ENCODE measurements at places on chromosomes 13 and 19.

DNA sequence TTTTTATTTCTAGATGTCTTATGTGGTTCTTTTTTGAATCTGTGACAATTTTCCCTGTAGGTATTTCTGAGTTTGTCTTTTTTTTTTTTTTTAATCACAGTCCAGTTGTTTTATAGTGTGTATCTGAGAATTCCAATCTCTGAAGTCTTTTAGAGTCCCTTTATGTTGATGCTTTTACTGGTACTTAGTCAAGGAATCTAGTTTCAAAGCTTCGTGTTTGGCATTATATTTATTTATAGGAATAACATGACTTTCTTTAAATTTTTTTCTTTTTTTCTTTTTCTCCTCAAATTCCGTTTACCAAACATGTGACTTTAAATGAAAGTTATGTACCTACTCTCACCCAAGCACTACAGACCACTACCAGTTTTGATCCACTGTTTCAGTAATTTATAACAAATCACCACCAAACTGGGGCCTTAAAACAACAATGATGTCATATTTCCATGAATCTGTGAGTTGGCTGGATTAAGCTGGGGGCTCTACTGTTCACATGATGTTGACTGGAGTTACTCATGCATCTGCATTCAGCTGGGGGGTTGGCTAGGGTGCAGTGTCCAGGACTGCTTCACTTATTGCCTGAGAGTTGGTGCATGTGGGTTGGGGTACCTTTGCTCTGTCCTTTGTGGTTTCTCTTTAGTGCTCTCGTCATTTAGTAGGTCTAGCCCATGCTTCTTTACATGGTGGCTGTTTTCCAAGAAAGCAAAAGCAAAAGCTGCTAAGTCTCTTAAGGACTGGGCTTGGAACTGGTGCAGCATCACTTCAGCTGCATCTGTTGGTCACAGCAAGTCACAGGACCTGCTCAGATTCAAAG lies 22.3 kb downstream of the KCTD4 start:
- no peak for DNase-seq

DNA sequence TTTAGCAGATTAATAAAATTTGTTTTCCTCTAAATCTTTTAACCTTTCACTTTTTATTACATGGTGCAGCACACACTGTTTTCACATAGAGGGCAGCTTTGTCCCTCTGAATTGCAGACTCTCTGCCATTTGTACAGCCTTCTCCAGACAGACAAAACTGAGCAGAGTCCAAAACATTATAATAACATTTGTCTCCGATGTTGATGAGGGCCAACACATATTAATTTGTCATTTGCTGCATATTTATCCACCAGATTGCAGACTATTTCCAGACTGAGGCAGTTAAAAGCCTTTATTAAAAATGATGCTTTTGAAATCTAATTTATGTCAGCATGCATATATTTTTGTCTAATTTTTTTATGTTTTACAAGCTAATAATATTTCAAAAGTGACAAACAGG lies 1251.9 kb upstream of the SLC10A2 start:
- DNase-seq, result no peak

- no peak for DNase-seq
Measured at GRCh38 chr19:47593860-47594259, 15.1 kb upstream of the BICRA start.

DNA sequence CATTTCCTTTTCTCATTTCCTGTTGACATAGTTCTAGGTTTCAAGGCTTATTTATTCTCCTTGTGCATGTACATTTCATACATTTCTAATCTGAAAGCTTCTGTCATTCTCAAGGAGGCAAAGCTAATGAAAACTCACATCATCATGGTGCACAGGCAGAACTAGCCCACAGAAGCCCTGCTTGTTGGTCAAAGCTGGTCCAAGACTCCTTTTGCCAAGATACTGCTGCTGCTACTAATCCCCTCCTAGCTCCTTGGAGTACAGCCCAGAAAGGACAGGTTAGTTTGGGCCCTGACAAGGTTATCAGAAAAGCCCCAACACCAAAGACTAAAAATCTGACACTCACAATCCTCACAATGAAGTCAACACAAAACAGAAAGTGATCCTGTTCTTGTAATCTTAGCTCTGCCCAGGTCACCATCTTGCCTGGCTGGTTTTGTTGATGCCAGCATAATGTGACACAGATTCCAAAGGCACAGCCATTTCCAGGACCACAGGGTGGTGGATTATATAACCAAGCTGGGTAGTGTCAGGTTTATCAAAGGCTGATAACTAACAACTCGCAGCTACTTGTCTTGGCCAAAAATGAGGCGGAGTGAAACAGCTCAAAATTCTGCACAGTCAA lies 417.4 kb downstream of the NDFIP2 start:
- DNase-seq, result no peak

DNA sequence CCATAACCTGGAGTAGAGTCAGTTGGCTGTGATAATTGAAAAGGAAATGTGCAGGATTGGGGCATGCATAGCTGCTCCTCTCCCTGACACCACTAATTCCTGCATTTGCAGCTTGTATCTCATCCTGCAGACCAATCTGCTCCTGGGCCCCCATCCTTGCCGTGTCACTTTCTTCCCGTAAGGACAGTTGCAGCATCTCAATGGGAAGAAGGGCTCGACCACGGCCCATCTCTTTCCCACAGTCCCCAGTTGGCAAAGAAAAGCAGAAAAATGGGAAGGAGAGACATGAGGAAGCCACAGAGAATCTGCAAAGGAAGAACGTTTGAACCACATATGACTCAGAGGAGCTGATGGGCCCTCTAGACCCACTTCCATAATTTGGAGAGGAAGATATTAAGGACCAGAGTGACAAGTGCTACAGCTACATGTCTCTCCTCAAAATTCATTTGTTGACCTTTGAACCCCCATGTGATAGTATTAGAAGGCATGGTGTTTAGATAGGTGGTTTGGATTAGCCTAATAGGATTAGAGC lies 1.8 kb upstream of the SIGLEC12 start:
- no peak for DNase-seq

DNA sequence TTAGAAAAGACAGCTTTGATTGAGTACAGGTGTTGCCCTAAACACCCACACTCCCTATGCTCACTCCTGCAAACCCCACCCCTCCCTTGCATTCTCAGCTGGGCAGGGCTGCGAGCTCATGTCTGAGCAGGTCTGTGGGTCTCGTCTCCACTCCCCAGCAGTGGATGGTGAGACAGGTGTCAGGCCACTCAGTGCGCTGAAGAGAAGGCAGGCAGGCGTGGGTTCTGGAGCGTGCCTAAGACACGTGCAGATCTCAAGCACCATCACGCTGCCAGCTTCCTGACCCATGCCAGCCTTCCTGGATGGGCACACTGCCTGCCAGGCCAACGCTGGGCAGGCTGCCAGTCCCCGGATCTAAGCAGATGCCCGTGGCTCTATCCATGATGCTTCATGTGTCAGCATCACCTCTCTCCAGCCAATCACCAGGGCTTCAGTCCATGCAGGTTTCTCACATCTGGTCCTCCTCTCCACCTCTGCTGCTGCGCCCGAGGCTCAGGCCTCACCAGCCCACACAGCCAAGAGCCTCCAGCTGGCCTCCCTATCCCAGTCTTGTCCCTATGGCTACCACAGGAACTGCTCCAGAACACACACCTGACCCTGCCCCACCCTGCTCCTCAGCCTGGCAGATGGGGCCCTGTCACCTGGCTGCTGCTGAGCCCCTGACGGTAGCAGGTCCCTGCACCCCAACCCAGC lies 42.6 kb downstream of the EPS15L1 start:
- DNase-seq, result no peak

GRCh38 chr13:54637366-54637765 lies 1608.8 kb downstream of the OLFM4 start:
- DNase-seq, result no peak

DNA sequence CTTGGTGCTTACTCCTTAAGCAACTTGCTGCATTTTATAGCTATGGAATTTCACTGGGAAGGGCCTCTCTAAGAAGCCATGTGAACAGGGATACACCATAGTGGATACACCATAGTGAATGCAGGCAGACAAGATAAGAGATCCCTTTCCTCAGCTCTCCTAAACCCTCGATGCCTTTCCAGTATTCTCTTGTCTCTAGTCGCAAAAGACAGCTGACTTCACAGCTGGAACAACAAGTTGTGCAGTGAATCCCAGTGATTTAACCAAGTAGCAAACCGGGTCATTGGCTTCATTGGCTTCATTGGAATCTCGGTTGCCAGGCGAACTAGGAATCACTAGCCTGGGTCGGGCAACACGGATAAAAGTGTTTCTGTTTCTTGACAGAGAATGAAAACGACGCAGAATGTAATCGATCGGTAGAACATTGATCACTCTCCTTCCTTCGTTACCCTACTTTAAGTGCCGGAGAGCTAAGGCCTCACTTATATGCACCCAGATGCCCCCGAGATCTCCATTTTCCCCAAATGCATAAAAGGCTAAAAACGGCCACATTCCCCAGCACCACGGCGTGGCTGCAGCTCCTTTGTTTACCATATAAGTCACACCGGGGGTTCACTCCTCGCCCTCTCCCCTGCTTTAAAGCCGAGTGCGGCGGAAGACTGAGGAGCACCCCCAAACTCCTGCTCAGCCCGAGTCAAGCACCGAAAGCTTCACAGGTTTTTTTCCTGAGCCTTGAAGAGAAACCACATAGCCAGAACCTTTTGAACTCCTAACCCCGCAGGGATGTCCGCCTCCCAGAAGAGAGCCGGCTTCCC lies 674 bp downstream of the TRPC4 start:
- DNase-seq, result no peak

DNA sequence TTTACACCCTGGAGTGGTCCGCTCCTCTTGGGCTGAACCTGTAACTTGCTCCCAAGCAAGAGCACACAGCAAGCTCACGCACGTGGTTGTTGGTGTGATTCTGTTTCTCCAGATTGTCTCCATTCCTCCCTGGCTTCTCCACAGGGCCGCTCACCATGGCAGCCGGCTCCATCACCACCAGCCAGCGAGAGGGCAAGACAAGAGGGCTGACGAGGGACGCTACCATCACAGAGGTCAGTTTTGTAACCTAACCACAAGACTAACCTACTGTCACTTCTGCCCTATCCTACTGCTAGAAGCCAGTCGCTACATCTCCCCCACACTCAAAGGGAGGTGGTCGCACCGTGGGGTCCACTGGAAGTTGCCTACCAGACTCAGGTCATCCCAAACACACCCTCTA lies 4.6 kb upstream of the GP6 start:
- DNase-seq, result no peak

DNA sequence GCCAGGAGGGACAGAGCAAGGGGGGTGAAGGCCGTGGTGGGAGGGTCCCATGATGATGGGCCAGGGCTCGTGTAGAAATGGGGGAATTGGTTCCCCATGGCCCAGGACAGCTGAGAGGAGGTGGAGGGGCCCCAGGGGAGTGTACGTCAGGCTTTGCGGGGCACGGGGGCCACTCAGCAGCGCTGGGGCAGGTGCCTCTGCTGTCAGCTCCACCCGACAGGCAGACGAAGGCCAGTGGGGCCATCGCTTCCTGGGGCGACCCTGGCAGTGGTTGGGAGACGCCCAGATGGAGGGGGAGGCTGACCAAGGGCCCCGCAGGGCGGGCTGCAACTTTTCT lies 1.9 kb upstream of the TEKTIP1 start:
- DNase-seq, result no peak

- DNase-seq, result peak; percentile 30
Measured at GRCh38 chr19:4369109-4369887, 25.9 kb downstream of the MPND start.

GRCh38 chr19:48614436-48615230 lies at the start of gene FAM83E:
Gene FAM83E, minus strand, starts transcription at chr19:48615076. Its CDS starts 1,704 bp downstream, at chr19:48613372.
- DNase-seq, result no peak

DNA sequence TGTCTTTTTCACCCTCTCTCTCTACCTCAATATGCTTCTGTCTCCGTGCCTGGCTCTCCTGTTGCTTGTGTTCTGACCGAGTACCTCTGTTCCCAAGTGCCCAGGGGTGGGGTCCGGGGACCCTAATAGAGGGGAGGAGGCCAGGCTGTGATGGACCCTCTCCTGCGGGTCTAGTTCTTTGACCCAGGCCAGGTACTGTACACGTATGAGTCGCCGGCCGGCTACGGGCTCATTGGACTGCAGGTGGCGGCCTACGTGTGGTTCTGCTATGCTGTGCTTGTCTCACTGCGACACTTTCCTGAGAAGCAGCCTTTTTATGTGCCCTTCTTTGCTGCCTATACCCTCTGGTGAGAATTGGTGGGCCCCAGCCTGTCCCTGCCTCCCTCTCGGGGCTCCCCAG lies 4.4 kb downstream of the TMEM145 start:
- DNase-seq, result no peak

DNA sequence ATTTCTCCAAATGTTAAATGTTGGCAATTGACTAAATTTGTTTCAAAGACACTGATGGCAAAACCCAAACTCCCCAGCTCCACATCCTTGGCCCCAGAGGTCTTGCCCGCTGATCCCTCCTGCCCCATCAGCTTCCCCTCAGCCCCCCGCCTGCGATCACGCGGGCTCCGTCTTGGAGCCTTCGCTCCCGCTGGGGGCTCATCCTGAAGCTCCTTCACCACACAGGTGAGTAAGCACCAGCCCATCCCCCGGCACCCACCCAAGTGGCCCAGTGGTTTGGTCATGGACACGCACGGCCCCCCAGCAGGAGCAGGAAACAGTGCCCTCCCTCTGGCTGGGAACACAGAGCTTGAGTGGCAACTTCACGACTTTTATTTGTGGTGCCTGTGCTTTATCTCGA lies 14.9 kb downstream of the EPS8L1 start:
- no peak for DNase-seq

GRCh38 chr19:16382775-16383543 lies 58.3 kb downstream of the KLF2 start:
- peak; percentile 65 for DNase-seq

All from activated CD8-positive, alpha-beta memory T cell treated with anti-CD3 and anti-CD28 coated beads for 1 hour (primary cell).